ENCODE measurements at places on chromosomes 6 and 20.

- no peak for DNase-seq
Measured at GRCh38 chr20:33338467-33339258, 55.6 kb downstream of the BPIFB1 start.

GRCh38 chr6:13830803-13831202, 16.4 kb upstream of the MCUR1 start:
- no peak for DNase-seq

DNA sequence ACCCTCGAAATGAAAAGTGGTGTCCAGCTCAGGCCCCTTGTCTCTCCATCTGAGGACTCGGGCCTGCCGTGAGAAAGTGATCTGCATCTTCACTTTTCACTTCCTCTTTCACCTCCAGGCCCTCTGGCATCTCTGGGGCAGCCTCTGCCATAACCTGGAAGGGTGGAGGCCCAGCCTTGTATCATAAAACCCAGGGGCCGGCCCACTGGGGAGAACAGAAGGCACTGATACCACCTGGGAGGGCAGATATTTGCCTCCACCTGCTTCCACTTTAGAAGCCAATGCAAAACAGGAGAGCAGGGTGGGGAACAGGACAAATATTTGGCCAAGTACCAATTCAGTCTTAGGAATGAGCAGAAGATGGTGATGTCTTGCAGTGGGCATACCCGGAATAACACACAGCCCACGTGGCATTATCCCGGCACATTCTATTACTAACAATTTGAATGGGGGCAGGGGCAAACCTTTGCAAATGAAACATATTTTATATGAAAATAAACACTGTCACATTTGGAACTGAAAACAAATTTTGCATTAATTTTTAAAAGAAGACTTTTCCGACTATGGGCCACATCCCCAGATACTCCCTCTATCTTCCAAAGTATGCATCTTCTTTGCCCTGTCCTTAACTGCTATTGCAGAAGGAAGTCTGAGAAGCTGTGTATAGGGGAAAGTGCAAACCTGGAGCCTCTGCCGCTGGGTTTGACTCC, 69.2 kb upstream of the TBC1D7 start:
- peak; percentile 79 for DNase-seq

GRCh38 chr6:108768166-108768555, 80.1 kb upstream of the ARMC2 start:
- no peak for DNase-seq

DNA sequence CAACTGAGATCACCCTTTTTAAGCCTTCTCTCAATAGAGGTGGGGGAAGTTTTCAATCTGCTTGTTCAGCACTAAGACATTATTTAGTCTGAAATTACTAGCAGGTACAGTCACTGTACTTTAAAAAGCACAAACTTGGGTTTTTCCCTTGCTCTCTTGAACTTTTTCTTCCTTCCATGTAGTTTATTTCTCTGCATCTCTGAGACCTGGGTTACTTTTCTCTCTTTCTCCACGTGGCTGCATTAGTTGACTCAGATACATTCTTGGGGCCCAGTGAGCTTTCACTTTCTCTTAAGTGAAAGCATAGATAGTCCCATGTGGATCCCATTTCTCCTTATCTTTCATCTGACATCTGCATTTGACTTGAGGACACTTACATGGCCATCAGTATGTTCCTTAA, 433.9 kb upstream of the MAP3K7 start:
- no peak for DNase-seq

DNA sequence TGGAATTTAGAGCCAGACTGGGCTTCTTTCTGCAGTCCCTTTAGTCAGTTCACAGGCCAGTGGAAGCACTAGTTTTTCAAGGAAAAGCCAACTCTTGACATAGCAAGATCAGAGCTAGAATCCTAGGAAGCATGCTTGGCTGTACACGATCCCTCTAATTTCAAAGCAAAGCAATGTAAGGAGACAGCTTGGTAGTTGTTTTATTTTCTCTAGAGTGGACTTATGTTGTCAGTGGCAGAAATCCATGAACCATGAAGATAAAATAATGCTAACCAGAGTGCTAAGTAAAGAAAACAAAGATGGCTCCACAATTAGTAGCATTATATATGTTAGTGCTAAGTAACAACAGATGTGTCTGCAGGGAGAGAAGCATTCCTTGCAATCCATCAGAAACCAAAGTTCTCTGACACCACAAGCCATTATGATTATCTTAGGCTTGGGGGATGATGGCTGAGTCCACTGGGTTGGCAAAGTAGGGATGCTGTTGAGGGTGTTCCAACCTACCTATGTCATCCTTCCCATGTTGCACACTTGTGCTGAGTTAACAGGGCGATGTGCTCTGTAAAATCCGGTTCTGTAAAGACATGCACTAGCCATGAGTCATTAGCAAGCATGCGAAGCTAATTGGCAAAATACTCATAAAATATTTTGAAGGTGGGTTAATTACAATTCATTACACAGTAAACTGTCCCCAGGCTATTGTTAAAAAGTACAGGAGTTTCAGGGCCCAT, 115.2 kb downstream of the BMP2 start:
- DNase-seq = no peak

- DNase-seq = no peak
Measured at GRCh38 chr6:108168501-108169463, 3.0 kb downstream of the NR2E1 start.

DNA sequence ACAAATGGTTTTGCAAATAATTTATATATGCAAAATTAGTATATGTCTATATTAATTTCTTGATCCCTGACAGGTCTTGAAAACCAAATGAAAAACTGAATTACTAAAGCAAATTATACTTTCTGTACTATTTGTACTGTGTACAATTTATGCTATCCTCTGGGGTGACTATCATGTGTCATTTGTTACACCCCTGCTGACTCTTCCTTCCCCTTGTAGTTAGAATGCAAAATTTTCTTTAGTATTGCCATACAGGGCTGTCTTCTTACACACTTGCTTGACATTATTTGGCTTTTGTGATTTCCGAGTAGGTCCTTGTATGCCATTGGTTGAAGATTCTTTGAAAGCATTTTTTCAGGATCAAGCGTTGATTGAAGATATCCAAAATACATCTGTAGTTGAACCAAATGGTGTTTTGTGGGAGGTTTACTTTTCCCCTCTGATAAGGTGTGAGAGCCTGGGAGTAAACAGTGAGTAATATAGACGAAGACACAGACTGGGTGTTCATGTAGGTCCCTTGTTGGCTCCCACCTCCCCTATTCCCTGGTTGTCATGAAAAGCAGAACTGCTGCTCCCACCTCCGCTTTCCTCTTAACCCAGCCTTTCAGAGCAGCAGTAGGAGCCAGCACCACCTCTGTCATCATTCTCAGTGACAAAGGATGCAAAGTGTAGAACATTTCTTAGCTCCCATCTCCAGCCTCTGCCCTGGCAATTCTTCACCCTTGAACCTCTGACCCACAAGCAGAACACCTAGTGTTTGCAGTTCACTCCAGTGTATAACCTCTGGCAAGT, 29.0 kb downstream of the NCOA7 start:
- DNase-seq = no peak

- peak; percentile 15 for DNase-seq
Measured at GRCh38 chr20:23586735-23587525, 18.6 kb upstream of the CST9L start.

GRCh38 chr6:150899231-150899630, 33.7 kb downstream of the MTHFD1L start:
- no peak for DNase-seq

DNA sequence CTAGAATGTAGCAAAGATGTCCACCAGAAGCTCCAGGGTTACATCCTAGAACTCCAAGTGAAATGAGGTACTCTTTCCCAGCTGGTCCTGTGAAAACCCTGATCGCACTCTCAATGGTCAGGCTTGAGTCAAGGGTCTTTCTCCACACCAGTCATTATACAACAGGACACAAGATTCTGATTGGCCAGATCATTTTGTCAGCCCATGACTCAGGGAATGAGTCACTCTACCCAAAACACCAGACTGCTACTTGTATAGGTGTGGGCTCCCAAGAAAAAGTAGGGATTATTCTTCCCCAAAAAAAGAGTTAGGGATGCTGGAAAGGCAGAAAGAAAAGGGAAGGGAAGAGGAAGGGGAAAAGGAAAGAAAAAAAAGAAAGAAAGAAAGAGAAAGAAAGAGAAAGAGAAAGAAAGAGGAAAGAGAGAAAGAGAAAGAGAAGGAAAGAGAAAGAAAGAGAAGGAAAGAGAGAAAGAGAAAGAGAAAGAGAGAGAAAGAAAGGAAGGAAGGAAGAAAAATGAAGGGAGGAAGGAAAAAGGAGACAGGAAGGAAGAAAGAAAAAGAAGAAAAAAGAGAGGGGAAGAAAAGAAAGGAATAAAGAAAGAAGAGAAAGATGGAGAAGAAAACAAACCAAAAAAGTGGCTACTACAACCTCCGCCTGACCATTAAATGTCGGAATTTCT, 30.5 kb downstream of the ANKEF1 start:
- no peak for DNase-seq

GRCh38 chr6:166567813-166568212, 18.7 kb downstream of the RAMACL start:
- DNase-seq = no peak

DNA sequence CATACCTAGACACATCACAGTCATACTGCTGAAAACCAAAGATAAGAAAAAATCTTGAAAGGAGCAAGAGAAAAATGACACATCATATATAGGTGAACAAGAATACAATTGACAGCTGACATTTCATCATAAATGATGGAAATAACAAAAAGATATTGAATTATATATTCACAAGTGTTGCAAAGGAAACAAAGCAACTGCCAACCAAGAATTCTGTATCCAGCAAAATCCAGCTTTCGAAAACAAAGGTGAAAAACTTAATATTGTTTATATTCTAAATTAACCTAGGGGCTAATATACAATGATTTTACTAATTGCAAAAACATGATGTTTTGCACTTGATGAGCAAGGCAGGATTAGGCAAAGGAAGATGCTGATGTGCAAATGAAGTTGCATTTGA, 84.3 kb downstream of the MOXD1 start:
- DNase-seq = no peak

DNA sequence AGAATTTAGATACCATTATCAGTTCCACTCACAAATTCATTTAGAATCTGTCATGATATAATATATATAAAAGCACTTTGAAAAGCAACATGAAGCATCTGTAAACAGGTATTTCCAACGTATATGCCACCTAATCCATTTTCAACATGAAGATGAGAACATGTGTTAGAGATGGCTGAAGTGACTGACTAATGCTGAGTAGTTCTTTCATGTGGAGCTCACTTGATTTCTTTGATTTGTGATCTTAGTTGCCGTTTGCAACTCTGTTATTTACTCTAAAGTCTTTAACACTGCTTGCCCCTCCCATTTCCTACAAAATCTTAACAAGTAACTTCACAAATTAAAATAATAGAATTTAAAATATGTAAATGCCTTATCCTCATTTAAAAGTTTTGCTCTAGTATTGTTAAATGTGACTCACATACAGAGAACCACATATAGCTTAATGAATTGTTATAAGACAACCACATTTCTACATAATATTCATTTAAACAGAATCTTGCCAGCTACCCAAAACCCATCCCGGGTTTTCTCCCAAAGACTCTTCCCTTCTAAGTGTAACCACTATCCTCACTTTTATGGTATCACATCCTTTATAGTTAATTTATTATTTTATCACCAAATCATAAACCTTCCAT, 78.3 kb downstream of the ME1 start:
- no peak for DNase-seq

DNA sequence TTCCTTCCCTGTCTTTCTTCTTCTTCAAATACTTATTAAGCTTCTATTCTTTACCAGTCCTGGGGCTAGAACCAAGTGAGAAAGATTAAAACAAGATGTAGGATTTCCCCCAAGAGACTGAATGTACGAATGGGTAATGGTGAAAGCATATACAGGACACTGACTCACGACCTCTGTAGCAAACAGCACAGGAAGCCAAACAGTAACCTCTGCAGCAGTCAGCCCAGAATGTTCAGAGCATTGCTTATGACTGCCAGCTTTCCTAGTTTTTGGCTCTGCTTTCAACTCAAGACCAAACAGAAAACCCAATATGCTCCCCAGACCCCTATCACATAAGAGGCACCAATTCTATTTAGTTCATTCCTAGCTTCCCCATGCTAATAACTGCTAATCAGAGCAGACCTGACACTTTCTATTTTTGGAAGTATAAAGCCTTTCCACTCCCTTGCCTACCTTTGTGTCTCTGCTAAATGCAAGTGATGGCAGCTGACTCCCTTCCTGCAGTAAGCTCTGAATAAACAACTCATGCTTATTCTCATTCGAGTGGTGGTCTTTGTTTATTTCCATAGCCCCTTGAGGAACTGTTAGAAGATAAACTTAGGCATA, 690.6 kb downstream of the EPM2A start:
- no peak for DNase-seq

DNA sequence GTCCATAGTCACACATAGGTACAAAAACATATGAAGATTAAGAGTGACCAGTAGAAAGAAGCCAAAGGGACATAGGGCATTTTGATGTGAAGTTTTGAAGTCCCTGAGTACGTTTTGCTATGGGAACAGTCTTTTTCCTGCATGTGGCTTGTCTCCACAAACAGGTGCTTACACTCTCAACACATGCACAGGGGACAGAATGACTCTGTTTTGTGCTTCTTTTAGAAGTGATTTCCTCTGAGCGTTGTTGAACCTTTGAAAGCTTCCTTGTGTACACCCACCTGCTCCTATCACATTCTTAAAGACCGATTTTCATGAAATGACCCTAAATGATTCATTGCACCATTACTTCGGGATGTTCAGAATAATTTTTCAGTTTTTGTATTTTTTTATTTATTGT, 338.8 kb upstream of the CDH4 start:
- DNase-seq = no peak

DNA sequence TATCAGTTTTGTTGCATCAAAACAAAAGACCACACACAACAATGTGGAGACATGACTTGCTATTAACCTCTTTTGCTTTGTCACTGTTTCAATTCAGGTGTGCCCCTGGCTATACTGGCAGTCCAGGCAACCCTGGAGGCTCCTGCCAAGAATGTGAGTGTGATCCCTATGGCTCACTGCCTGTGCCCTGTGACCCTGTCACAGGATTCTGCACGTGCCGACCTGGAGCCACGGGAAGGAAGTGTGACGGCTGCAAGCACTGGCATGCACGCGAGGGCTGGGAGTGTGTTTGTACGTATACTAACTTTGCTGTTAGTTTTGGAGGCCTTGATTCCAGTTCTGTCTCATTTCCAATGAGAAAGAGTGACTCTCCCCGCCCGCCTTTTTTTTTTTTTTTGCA, 356.9 kb downstream of the ARHGAP18 start:
- no peak for DNase-seq

DNA sequence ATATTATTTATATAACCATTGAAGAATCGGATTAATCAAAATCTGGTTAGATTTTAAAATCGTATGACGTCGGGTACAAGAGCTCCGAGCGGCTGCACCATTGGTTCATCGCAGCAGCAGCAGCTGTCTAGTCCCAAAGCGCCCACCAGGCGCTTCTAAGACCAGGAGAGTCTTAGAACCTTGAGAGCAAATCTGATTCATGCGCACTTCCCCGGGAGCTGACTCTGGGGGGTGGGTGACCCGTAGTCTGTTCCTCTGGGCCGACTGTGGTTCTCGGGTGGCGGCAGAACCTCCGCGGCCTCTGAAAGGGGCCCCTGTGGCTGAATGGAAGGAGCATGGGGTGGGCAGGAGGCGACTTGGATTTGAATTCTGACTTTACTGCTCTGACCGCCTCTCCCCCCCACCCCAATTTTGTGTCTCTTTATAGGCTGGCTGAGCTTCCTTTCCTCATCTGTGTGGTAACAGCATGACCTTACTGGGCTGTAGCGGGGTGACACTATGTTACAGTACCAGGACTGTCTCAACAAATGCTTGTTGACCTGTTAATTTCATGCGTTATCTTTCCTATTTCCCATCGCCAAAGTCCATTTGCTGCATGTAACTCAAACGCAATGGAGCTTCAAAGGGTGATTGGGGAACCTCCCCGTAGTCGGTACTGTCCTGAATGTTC, 119.7 kb downstream of the RTN4IP1 start:
- DNase-seq = no peak

- DNase-seq = no peak
Measured at GRCh38 chr6:149031201-149031858, 284.5 kb downstream of the UST start.

Measured in colonic mucosa (tissue), 4 donors.